Activated gamma-delta T cell treated with Interleukin-2 at 50 U/mL for 16 hours (primary cell): ENCODE measurements at places on chromosomes 7 and 10.

GRCh38 chr10:71755179-71755879 lies 18.0 kb downstream of the VSIR start:
- no peak for DNase-seq

GRCh38 chr10:63206997-63207811 lies 74.1 kb downstream of the NRBF2 start:
- DNase-seq = no peak

- no peak for DNase-seq
These were observed 1.9 kb upstream of the STX1A start for GRCh38 chr7:73721377-73721817.

GRCh38 chr7:29394321-29394720 lies 169.3 kb upstream of the PRR15 start:
- DNase-seq = no peak
